Stimulated activated CD4-positive, alpha-beta T cell treated with anti-CD3 and anti-CD28 coated beads, Interleukin-2, amount 100 ng/mL, for 24 hours (primary cell): ENCODE measurements at places on chromosomes 13 and 19.
A peak's percentile ranks its signal among the peaks of the same experiment; 100 is the strongest.

DNA sequence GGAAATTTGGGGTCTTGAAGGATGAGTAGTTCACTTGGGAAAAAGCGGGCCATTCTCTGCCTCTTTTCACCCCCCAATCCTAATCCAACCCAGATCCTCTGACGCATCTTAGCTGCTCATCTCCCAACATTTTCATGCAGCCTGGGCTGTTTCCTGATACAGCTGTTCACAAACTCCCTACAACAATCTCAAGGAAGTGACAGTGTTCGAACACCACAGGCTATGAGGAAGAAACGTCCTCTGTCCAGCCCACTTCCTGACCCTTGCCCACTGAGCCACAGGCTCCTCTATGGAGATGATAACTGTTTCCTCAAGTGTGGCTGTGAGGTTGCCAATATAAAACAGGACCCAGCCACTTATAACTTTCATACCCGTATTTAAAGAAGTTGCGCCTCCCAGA, 16.2 kb downstream of the LMTK3 start:
- DNase-seq: no peak

- no peak for DNase-seq
Observed at GRCh38 chr19:28472843-28473242, 740.1 kb downstream of the UQCRFS1 start.

- DNase-seq: no peak
Observed at GRCh38 chr19:1491114-1491848, at the start of gene REEP6. Gene REEP6, plus strand, starts transcription at chr19:1491181. Its CDS starts 89 bp downstream, at chr19:1491270.

DNA sequence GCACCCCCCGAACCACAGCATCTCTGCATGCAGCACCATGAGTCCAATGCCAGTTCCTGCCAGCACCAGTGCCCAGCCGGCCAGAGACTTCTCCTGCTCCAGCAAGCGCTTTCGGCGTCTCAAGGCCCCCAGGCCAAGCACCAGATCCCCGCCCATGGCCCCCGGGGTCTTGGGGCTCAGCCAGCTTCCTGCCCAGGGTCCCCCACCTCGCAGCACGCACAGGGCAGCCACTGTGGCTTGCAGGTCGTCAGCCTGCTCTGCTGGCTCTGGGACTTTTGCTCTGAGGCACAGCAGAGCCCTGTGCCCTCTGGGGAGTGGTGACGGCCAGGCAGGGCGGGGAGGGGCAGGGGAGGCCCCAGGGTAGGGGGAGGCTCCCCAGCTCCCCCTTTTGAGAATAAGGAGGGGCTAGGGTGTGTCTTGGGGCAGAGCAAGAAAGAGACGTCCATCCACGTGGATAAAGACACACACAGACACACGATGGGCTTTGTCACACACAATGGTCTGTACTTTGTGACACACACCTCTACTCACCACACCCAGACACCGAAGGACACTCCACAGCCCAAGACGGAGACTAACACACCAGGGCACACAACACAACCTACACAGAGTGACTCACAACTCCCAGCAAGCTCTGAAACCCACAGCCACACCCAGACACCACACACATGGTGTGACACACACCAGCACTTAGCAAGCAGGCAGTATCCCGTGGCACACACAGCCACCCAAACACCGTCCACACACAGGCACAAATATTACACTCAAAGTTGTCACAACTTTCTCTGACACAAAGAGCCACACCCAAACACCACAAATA, at the start of gene KCNN4:
KCNN4 (minus strand) TSS at position 268 of the 820 bp plus-strand sequence; CDS start at position 156, 112 bp downstream.
- DNase-seq: peak; percentile 78

GRCh38 chr13:43573361-43573740, 213.4 kb downstream of the ENOX1 start:
- DNase-seq: no peak

GRCh38 chr19:35978832-35979365, 16.1 kb upstream of the SDHAF1 start:
- no peak for DNase-seq

DNA sequence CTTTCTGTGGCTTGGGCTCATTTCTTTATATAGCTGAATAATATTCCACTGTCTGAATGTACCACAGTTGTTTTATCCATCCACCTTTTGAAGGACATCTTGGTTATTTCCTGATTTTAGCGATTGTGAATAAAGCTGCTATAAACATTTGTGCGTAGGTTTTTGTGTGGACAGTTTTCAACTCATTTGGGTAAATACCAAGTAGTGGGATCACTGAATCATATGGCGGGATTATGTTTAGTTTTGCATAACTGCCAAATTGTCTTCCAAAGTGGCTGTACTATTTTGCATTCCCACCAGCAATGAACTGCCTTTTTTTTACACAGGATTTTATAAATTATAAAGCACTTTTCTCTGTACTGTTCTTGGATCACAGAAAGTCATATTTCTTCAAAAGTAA, 13.7 kb upstream of the LRCH1 start:
- DNase-seq: no peak

DNA sequence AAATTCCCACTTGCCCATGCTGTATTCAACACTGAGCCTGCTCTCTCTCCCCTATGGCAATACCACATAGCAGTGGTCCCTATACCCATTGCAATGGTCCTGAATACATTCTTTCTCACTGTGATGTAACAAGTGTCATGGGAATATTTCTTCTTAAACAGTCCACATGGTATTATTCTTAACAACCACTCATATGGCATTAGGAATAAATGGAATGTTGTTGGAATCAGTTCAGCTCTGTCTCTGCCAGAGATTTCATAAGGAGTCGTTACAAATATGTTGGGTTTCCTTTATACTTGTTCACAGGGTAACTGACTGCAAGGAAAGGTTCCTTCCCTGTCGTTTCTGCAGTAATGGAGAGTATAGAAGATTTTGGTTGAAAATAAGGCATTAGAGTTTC, 128.3 kb upstream of the SPATA13 start:
- no peak for DNase-seq

DNA sequence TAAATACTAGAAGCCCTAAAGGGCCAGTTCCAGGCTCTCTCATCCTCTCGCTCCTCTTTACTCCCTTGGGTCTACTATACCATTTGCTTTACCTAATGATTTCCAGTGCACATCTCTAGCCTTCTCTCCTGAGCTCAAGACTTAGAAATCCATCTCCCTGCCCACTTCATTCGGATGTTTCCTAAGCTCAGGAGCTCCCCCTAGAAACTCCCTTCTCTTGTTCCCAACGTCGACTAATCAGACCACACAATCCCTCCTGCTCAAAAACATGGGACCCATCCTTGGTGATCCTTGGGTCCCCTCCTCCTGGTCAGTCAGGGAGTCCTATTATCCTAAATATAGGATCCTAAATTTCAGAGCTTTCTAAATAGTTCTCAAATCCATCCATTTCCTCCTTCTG, 21.1 kb upstream of the STK24 start:
- no peak for DNase-seq

- no peak for DNase-seq
Observed at GRCh38 chr13:97629601-97630272, 195.8 kb downstream of the RAP2A start.

GRCh38 chr19:50204811-50205675, 1.6 kb downstream of the MYH14 start:
- DNase-seq: peak; percentile 28

DNA sequence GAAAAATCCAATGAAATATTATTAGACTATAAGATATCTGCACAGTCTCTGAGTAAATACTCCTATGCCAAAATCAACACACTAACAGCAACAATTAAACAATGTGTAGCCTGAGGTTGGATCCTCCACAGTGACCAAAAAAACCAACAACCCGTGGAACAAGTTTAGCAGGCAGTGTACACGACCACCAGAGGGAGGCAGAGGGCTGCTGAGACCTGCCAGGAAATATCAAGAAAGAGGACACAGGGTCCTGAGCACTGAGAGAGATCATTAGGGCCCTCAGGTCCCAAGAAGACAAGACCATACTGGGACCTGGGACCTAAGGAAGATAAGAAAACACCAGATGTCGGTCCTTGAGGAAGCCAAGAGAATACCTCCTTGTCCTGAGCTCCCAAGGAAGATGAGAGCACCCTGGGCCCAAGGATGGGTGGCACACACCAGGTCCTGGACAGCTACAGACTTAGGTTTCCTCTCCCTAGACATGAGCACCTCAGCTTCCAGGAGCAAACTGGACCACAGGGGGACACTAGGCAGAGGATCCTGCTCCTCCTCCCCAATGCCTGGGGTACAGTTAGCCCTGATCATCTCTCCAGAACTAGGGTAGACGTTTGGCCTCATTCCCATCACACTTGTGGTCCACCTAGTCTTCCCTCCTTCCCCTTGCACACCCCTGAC, 822 bp upstream of the ZNF274 start:
- peak; percentile 69 for DNase-seq

GRCh38 chr19:15404780-15405211, 14.0 kb downstream of the AKAP8L start:
- no peak for DNase-seq

DNA sequence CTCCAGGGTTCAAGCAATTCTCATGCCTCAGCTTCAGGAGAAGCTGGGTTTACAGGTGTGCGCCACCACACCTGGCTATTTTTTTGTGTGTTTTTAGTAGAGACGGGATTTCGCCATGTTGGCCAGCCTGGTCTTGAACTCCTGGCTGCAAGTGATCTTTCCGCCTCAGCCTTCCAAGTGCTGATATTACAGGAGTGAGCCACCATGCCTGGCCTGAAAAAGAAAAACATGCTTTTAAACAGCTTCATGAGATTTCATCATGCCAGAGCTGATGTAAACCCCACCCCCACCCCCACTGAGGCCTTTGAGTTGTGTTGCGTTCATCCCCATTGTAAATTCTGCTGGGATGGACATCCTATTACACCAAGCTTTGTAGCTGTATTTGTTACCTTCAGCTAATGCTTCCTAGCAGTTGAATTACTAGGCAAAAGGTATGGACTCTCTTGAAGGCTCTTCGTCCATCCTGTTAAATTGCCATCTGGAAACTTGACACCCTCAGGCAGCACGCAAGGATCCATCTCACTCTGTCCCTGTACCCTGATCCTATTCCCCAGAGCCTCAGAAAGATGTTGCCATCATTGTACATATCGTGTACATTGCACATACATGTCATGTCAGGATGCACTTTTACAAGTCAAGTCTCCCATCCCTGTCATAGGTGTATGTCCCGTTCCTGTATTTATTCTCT, 47.3 kb downstream of the NFIX start:
- no peak for DNase-seq

DNA sequence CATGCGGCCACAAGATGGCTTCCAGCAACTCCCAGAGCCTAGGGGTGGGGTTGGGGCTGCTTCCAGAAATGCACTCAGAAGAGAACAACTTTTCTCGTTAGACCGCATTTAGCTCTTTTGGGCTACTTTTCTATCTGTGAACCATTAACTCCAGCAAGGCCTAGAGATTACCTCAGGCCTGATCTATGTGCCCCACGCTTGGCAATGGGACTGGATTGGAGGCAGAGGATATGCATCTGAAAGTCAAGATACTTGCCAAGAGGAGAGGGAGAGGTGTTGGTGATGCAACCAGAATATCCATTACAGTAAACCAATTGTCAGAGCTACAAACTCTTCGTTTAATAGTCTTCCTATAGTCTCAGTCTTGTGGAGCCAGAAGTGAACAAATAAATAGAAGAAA, 177.7 kb downstream of the TDRD3 start:
- no peak for DNase-seq

- no peak for DNase-seq
Observed at GRCh38 chr19:31448221-31448657, 99.0 kb upstream of the TSHZ3 start.

DNA sequence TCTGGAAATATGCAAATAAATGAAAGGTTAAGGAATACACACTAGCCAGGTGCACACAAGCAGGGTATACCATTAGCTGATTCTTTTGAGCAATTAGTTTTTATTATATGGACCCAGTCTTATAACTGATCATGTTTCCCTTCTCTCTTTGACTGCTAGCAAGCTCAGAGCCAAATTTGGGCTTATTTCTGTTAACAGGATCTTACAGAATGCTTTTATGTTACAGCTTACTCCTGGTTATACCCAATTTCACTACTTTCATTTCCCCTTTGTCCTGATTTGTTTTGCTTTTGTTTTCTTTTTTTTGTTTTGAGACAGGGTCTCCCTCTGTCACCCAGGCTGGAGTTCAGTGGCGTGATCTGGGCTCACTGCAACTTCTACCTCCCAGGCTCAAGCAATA, 12.9 kb upstream of the TPT1 start:
- DNase-seq: no peak

GRCh38 chr13:37097076-37097475, 8.4 kb downstream of the CSNK1A1L start:
- no peak for DNase-seq

DNA sequence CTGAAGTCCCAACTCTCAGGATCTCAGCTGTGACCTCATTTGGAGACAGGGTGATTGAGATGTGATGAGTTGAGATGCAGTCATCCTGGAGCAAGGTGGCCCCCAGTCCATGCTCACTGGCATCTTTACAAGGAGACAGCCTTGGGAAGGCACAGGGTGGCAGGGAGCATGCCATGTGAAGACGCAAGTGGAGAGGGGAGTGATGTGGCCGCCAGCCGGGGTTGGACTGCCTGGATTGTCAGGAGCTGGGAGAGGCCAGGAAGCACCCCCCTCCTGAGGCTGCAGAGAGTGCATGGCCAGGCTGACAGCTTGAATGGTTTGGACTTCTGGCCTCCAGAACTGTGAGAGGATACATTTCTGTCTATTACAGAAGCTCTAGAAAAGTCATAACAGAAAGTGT, 194.4 kb downstream of the UQCRFS1 start:
- no peak for DNase-seq

GRCh38 chr19:14015524-14016035, 9.5 kb upstream of the RFX1 start:
- no peak for DNase-seq

GRCh38 chr13:60260440-60260839, 96.7 kb upstream of the DIAPH3 start:
- DNase-seq: no peak

DNA sequence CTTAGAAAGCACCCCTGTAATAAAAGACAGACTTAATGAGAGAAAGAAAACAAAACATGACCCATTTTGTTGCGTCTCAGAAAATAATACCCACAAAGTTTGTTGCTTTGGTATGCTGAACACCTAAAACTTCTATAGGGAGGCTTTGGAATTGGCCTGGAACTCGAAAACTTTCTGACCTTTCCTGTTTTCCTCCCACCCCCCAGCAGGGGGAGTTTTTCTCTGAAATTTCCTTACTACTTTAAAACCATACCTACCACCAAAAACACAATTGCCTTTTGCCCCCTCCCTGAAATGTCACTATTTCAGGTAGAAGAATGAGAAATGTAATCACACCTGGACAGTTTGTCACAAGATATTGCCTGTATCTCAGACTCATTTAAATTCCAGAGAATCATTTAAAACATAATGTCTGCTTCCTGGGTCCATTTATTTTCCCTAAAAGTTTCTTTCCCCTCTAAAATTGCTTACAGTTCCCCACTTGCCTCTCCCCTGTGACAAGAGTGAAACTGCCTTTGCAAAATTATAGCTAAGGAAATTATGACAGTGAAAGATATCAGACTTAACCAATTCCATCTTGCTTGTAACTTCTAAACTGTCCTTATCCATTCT, 2700.2 kb downstream of the PCDH9 start:
- DNase-seq: no peak

- DNase-seq: no peak
Observed at GRCh38 chr19:50280983-50281382, 48.2 kb downstream of the KCNC3 start.

GRCh38 chr19:6425732-6426620, 1.4 kb upstream of the KHSRP start:
- no peak for DNase-seq
